Activated naive CD8-positive, alpha-beta T cell treated with anti-CD3 and anti-CD28 coated beads for 36 hours (primary cell): ENCODE measurements at places on chromosomes 16 and 17.

DNA sequence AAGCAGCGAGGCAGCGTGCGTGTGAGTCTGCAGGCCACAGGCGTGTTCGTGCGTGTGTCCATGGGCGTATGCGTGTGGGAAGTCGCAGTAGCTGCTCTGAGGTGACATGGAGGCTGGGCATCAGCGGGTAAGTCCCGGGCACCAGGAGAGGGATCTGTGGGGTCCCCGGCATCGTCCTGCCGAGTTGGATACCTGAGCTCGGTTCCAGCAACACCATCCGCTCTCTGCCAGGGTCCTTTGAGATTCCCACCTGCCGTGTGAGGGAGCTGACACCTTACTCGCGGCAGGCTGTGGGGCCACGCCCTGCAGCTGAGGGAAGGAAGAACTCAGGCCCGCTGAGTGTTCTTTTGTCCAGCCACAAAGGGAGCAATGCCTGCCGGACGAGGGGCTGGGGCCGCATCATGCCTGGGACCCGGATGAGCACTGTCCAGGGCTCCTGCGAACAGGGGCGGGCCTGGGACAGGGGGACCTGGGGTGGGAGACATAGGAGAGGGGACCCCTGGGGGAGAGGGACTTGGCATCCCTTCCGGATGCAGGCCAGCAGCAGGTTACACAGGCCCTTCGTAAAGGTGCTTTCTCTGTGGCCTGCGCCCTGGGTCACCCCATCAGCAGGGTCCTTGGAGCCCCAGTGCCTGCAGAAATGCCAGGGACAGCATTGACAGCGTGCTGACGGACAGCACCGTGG is 5.0 kb upstream of the SNAI3 start:
- no peaks in the 10 kb centered on the region for H3K36me3 ChIP-seq
- no peak overlapping the region for H3K4me3 ChIP-seq
- H3K27ac ChIP-seq = no peak overlapping the region
- H3K4me1 ChIP-seq = peaks cover 27% of the 10 kb centered on the region
- no peak for DNase-seq
- no peaks in the 10 kb centered on the region for H3K27me3 ChIP-seq

DNA sequence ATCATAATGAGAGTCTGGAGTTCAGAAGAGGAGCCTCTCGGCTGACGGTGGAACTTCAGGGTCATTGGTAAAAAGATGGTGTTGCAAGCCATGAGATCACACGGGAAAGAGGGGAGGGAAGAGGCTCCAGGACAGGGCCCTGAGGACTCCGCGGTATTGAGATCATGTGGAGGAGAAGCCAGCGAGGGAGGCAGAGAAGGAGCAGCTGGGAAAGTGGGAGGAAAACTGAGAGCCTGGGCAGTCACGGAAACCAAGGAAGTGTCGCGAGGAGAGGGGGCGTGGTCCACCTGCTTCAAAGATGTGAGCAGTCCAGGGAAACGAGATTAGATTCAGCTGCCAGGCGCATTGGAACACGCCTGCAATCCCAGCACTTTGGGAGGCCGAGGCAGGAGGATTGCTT is 27.7 kb upstream of the SBK1 start:
- H3K36me3 ChIP-seq = no peaks in the 10 kb centered on the region
- H3K4me1 ChIP-seq = peaks cover 15% of the 10 kb centered on the region
- H3K27me3 ChIP-seq = no peaks in the 10 kb centered on the region
- DNase-seq = no peak
- H3K4me3 ChIP-seq = no peak overlapping the region

GRCh38 chr16:87463722-87464690 is 28.8 kb downstream of the ZCCHC14 start:
- H3K4me1 ChIP-seq = peaks cover 46% of the 10 kb centered on the region
- H3K36me3 ChIP-seq = peaks cover 2% of the 10 kb centered on the region
- H3K4me3 ChIP-seq = peak overlapping the region; percentile 69

DNA sequence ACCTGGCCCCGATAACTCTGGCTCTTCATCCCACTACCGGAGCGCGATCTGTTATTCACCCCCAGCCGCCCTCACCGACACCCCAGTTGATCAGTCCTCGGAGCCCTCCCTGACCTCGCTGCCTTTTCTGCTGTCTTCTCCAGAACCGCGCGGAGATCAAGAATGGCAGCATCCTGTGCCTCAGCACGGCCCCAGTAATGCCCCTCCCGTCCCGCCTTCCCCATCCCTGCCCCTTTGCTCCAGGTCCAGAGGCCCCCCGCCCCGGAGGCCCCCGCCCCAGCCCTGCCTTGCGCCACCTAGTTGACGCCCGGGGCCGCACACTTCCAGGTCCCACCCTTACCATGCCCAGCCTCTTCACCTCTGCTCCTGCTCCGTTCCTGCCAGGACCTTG is 872 bp downstream of the ELMO3 start:
- peaks cover 24% of the 10 kb centered on the region for H3K36me3 ChIP-seq
- no peak overlapping the region for H3K4me3 ChIP-seq
- H3K4me1 ChIP-seq = peaks cover 9% of the 10 kb centered on the region
- no peaks in the 10 kb centered on the region for H3K27me3 ChIP-seq

GRCh38 chr16:2768403-2769089 is 8.5 kb downstream of the ELOB start:
- no peak for DNase-seq
- peaks cover 8% of the 10 kb centered on the region for H3K4me1 ChIP-seq
- no peaks in the 10 kb centered on the region for H3K27me3 ChIP-seq
- H3K36me3 ChIP-seq = peaks cover 44% of the 10 kb centered on the region
- H3K27ac ChIP-seq = no peak overlapping the region

DNA sequence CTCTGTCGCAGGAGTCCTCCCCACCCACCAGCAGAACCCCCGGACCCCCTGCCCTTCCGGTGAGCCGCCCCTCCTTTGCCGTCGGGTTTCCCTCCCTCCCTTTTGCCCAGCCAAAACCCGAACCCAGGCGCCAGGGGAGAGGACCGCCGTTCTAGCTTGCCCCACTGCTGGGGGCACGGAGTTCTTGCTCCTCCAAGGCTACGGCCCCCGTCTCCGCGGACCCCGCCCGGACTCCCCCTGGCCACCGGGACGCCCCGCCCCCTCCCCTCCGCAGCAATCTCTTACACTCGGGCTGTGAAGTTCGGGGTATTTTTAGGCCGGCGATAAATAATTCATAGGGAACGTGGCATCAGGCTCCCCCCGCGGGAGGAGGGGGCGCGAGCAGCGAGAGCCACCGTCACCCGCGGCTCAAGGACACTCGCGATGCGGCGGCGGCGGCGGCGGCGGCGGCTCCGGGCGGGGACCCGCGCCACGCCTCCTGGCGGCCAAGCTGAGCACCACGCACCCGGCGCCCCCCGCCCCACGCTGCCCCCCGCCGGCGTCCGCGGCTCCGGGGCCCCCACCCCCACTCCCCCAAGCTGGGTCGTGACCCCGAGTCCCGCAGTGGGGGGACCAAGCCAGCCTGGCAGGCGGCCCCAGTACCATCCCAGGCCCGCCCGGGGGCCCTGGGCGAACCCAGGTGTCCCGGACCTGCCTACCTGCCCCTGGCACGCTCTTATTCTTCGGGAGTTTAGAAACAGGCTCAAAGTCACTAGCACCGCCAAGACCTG is at the start of gene GRIN2C:
TSS of gene GRIN2C (minus strand) at position 427 of the 770 bp plus-strand sequence. CDS start 4,793 bp downstream, outside the sequence.
- peak within 1 kb of the TSS; percentile 40 for H3K4me3 ChIP-seq
- peak; percentile 44 for DNase-seq
- H3K27ac ChIP-seq = no peak within 1 kb of the TSS
- H3K36me3 ChIP-seq = no peaks in the 10 kb centered on the region
- peaks cover 10% of the 10 kb centered on the region for H3K4me1 ChIP-seq

DNA sequence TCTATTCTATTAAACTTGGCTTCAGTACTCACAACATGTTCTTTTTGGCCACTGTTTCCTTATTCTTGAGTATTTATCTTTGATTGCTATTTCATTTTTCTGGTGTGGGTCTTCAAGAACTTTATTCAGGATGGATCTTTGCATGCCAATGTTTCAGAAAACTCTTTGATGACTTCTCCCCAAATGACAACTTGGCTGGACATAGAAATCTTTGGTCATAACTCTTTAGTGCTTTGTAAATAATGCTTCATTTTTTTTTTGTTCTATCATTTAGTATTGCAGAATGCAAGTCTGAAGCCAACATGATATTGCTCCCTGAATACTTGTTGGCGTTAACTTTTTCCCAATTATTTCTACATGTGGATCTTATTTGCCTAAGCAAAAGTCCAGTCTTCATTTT is 103.6 kb upstream of the HS3ST2 start:
- H3K27me3 ChIP-seq = peaks cover 8% of the 10 kb centered on the region
- H3K27ac ChIP-seq = no peak overlapping the region
- no peaks in the 10 kb centered on the region for H3K4me1 ChIP-seq
